ENCODE measurements at places on chromosomes 2 and 18.

DNA sequence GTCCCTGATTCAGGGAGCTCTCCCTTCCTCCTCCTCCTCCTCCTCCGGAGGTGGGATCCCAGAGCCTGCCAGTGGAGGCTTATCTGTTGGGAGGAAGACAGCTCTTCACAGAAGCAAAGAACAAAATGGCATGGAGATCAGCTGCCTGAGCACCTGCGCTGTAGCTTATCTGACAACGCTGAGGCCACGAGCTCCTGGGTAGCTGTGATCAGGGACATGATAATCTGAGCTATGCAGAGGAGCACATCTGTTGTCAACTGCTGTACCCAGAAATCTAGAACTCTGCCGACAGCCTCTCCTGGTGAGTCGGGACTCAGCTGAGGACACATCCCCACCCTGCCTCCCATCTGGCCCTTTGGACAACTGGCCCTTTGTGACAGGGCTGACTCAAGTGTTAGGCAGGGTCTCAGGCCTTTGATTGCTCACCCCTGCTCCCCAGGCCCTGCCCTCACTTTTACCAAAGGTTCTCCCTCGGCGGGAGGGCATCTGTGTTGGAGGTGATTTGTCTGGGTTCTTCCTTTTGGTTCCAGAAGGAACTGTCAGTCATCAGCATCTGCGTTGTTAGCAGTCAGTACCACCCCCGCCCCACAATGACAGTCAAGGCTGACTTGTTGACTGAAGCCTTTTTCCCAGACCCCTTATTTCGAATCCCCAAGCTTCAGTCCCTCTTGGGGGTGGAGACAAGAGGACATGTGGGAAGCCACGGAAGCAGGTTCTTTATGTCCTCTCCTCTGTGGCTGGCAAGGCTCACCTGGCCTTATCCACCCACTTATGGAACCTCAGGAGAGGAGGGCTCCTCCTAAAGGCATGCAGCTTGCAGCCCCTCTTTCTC, 5.9 kb upstream of the CNNM3 start:
- DNase-seq = no peak

- no peak for DNase-seq
Measured at GRCh38 chr2:172887280-172887679, 151.6 kb downstream of the RAPGEF4 start.

DNA sequence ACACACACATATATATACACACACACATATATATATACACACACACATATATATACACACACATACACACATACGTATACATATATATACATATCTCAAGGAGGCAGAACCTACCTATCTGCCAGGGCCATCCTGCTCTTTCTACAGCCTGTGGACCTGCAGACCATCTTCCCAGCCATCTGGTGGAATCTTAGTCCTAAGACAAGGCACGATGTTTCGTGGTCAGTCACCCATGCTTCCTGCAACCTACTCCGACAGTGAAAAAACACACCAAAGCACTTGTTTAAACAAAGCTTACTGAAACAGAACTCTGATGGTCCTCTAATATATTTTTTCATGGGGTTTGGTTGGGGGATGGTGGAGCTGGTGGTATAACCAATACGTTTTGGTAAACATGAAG, 164.2 kb upstream of the ZNF521 start:
- DNase-seq = no peak

DNA sequence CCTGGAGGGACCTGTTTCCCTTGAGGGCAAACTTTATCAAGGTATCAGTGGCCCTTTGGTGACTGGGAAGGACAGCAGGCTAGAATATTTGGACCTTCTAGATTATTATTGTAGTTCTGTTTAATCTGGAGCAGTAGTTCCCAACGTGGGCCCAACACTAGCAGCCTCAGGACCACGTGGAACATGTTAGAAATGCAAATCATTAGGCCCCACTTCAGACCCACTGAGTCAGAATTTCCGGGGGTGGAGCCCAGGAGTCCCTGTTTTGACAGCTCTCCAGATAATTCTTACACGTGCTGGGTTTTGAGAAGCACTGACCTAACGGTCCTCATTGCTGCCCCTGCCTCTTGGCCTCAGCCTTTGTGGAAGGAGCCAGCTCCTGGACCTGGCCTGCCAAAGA, 25.5 kb upstream of the DYNC2LI1 start:
- DNase-seq = peak; percentile 4

- no peak for DNase-seq
Measured at GRCh38 chr2:136696438-136696837, 68.9 kb upstream of the THSD7B start.

All from stimulated activated CD4-positive, alpha-beta T cell treated with anti-CD3 and anti-CD28 coated beads, Interleukin-2, amount 100 ng/mL, for 4 hours (primary cell).